ENCODE measurements at places on chromosomes 2 and 18.

DNA sequence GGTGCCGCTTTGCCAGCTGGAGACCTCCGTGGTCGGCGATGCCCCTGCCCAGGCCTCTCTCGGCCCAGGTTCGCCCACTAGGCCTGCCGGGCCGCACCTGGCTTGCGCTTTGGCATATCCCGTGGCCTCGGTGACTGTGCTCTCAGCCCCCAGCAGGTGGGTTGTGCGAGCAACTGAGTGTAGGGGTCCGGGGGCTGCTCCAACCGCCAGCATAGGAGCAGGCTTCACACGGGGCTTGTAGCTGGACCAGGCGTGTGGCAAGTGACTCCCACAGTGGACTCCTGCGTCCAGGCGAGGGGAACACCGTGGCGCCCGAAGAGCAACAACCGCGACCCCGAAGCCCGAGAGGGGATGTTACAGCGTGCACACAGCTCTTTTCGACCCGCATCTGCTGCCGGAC is 9.7 kb downstream of the TRAPPC12 start:
- no peak for DNase-seq

DNA sequence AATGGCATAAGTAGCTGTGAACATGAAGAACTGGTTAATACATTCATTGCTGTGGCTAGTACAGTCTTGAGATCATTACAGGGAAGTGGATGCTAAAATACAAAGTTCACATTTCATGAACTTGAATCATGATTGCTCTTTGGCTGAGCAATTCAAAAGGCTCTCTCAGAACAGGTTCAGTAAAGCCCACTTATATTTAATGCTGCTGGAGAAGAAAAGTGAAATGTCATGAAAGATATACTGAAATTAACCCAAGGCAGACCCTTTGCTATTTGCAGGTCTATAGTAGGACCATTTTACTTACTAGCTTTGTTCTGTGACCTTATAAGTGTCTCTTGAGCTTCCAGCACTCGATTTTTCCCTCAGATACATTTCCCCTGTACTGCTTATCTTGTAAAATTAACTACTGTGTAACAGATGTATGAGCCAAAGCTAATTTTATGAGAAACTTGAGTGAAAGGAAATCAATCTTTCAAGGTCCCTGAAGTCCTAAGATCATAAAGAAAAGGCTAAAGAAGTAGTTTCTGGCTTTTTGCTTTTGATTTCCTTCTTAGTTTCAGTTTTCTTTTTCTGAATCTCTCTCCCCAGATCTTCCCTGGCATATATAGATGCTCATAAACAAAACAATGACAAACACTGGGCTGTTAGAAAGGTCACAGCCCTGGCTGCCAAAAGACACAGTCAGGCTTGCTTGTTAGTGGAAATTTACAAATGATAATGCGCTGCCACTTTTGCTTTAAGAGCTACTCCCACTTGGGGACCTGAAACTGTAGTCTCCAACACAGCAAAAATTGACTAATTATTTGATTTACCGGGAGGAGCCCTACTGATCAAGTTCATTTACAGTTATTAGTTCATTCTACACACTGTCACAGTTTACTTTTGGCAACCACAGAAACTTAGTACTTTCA is 132.7 kb upstream of the XPO1 start:
- DNase-seq: no peak

GRCh38 chr2:8737571-8738175 is 55.8 kb downstream of the ID2 start:
- no peak for DNase-seq

DNA sequence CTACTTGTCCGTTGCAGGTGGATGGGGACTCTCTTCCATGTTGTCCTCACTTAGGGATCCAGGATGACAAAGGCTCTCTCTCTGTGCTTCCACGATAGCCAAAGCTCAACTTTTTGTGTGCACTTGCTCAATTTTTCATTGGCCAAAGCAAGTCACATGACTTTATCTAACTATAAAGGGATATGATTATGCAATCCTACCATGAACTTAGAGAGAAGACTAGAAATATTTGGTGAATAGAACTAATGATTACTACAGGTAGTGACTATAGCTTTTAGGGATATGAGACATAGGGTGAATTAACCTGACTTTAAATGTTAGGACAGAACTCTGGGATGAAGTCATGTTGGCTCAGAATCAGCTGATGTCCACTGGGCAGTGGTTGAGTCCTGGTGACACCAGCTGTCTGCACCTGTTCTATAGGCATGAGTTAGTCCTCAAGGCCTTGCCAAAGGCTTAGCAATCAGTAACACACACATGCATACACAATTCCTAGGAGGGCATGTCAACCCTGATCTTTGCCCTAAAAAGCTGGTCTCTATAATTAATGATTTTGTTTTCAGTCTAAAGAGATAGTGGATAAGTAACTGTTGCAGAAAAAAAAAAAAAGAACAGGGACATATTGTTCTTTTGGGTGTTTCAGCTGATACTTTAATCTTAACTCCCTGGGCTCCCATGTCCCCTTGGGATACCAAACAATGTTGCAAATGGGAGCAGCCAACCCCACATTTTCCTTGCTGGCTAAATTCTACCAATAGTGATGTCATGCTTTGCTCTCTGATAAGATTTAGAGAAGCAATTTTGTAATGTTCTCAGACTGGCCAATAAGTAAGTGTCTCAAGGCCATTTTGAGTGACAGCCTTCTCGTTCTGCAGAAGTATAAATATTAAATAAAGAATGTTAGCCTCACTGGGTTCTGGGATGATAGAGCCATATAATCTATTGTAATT is 12.5 kb upstream of the HK2 start:
- DNase-seq: no peak

DNA sequence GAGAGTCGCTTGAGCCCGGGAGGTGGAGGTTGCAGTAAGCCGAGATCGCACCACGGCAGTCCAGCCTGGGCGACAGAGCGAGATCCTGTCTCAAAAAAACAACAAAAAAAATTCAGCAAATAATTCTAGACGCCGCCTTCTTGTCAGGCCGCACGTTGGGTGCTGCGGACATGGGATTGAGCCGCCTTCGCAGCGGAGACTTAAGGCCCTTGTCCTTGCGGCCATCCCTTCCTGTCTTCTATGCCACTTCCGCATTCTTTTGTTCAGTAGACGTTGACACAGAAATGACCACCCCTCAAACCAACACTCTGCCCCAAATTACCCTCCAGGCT is 15.8 kb downstream of the PTPN18 start:
- no peak for DNase-seq

DNA sequence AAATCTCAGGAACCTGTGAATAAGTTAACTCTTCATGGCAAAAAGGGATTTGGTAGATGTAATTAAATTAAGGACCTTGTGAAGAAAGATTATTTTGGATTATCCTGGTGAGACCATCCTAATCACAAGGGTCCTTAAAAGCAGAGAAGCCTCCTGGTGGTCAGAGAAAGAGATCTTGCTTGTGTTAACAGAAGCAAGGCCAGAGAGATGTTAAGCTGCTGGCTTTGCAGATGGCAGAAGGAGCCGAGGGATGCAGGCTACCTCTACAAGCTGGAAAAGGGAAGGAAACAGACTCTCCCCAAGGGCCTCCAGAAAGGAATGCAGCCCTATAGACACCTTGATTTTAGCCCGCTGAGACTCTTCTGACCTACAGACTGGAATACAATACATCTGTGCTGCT is 197.0 kb downstream of the STK39 start:
- DNase-seq: no peak

- DNase-seq: no peak
Measured at GRCh38 chr2:158755310-158756087, 39.6 kb upstream of the DAPL1 start.

DNA sequence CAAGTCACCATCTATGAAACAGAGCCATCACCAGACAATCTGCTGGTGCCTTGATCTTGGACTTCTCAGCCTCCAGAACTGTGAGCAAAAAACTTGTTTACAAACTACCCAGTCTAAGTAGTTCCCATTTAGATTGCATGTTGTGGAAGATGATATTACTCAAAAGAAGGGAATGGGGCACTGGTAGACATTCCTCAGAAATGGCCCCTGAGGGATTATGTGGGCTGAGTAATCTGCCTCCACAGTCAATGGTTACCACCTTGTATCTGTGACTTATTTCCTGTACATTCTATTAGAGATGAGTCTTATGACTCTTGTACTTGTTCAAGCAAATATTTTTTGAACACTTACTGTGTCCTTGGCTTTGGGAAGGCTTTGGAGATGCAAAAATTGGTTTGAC is 160.4 kb downstream of the NUP35 start:
- DNase-seq: no peak

- DNase-seq: peak; percentile 17
Measured at GRCh38 chr2:234951664-234952269, at the start of gene SH3BP4. SH3BP4 (plus strand) TSS chr2:234952017; CDS start chr2:235035003, 82,986 bp downstream.

GRCh38 chr2:42890791-42891355 is 98.5 kb upstream of the HAAO start:
- DNase-seq: no peak

- DNase-seq: no peak
Measured at GRCh38 chr2:112783187-112783714, 1.0 kb downstream of the IL1A start.

DNA sequence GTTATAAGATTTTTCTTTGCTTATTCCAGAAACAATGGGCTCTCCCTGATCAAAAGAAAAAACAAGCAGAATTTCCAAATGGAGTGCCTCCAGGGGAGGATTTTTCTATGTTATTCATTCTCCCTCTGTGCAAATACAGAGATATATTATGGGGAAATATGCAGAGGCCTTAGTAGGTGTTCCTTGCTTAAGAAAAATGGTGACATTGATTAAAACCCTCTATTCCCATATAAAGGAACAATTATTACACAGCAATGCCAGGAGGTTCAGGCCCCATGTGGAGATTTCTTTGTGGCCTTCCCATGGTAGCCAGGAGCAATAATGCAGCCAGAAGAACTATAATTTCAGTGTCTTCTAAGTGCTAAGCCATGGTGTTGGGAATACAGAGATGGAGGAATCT is 255.9 kb upstream of the CXCR4 start:
- no peak for DNase-seq

DNA sequence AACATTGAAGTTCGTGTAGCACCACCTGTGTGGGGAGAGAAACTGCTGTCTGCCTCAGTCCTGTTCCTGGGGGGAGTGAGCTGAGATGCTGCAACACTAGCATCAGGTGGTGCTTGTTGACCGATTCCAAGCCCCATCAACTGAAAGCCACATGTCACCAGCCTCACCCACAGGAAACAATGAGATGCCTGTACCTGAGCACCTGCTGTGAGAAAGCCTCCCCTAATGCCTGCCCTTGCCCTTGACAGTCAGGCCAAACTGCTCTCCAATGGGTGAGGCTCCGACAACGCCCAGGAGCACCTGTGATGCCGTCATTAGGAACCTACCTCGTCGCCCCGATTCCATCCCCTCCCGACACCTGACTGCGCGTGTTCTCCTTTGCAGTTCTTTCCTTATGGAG is 104.6 kb downstream of the SMC6 start:
- DNase-seq: no peak

GRCh38 chr18:22278798-22279197 is 109.4 kb downstream of the GATA6 start:
- DNase-seq: no peak

GRCh38 chr2:2744958-2745715 is 414.1 kb upstream of the MYT1L start:
- no peak for DNase-seq

DNA sequence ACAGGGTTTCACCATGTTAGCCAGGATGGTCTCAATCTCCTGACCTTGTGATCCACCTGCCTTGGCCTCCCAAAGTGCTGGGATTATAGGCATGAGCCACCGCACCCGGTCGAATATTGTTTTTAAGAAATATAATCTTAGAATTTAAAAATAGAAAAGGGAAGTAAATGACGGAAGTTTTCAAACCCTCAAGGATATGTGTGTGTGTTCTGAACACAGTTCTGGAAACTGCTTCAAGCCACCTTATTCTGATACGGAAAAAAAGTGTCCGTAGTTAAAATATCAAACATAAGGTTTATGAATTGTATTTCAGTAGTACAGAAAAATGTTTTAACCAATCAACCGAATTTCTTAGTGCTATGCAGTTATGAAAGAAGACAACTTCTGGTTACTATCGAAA is 115.9 kb downstream of the UPP2 start:
- no peak for DNase-seq

DNA sequence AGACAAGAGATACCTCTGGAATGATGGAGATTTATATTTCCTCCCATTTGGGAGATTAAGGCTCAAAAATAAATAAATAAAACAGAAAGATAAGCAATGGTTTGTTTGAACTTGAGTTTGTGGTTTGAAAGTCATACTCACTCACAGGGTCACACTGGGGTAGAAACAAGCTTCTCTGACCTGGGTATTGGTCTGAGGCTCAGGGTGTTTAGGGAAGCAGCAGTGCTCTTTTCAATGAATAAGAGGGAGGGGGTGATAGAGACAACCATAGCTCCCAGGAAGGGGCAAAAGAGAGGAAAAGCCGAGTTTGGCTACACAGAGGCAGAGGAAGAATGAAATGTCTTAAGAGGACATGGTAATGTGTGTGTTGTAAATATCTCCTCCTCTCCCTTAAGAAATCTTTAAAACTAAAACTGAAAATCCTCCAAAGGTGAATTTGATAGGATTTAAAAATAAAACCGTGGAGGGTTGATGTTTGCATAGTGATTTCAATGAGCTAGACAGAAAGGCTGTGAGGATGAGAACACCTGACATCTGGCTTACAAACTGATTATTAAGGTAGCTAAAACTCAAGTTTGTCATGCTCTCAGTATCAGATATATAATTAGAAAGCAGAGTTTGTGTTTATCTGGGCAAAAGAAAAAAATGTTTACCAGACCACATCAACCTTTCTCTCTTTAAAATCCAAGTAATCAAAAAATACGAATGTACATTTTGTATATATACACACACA is 159.9 kb upstream of the TMEFF2 start:
- DNase-seq: no peak

GRCh38 chr2:134839649-134840048 is 1.2 kb downstream of the ACMSD start:
- no peak for DNase-seq

- no peak for DNase-seq
Measured at GRCh38 chr2:84026818-84027217, 432.3 kb downstream of the SUCLG1 start.

GRCh38 chr18:10259901-10260300 is 194.5 kb upstream of the APCDD1 start:
- no peak for DNase-seq

GRCh38 chr2:210557721-210558120 is 1.3 kb downstream of the CPS1 start:
- DNase-seq: no peak

- DNase-seq: no peak
Measured at GRCh38 chr2:127810156-127810618, 784 bp downstream of the WDR33 start.

DNA sequence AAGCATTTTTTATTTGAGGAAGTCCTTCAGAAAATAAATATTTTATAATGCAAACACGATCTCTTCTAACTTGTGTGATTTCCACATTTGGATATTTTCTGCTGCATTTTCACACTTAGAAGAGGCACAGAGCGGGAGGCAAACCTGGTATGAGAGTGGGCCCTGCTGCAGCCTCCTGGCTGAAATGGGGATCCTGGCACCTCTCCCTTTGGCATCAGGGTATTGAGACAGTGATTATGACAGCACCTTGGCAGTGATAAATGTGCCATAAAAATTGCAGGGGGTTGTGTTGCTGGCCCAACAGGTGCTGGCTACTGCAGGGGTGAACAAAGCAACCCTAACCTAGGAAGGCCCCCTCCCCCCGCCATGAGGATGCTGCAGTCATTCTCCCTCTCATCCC is 128.6 kb downstream of the TSN start:
- DNase-seq: no peak
